GM23248 (cell line): ENCODE measurements at places on chromosomes 12 and 14. TPM values are rescaled to one million over a fixed set of nuclear protein-coding genes. Genes with fewer than 3 reads are reported as not detected.
A peak's percentile ranks its signal among the peaks of the same experiment; 100 is the strongest.

GRCh38 chr14:77880056-77880455, 80.1 kb downstream of the ADCK1 start:
- no peak for DNase-seq

DNA sequence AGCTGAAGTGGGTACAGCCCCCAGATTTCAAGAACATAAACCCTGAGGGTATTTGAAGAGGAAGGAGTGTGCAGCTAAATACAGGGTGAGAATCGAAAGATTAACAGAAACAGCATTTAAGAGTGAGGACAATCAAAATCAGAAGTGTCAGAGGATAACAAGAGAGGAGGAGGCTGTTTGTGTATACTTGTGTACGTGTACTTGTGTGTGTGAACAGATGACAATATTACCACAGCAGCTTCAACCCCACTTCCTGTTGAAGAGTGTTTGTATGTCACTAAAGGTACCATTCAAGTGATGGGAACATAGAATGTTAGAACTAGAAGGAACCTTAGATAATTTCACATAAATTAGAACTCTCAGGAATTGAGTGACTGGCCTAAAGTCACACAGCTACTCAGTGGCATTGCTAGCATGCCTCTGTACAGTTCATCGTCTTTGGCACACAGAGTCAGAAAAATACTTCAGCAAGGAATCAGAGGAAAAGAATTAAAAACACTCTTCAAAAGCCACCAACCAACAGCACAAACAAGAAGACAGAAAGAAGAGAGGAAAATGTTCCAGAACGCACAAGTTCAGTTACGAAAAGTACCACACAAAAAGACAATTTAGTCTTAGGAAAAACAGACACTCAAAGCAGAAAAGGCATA, 164.3 kb upstream of the BCL2L14 start:
- DNase-seq = peak; percentile 84

DNA sequence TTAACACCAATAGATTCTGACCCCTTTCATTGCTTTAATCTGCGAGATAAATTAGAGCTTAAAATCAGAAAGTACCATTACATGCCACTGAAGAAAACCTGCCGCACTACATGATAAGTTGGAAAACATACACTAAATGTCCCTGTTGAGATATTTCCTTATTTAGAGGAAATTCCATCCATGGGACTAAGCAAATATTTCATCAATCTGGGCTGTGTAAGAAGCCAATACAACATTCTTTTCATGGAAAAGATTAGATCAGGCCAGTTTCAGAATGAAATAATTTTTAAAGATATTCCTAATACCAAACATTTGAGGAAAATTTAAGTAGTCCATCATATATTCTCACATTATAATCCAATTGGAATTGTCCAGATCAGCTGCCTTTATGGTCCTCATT, 112.8 kb downstream of the LLPH start:
- no peak for DNase-seq

DNA sequence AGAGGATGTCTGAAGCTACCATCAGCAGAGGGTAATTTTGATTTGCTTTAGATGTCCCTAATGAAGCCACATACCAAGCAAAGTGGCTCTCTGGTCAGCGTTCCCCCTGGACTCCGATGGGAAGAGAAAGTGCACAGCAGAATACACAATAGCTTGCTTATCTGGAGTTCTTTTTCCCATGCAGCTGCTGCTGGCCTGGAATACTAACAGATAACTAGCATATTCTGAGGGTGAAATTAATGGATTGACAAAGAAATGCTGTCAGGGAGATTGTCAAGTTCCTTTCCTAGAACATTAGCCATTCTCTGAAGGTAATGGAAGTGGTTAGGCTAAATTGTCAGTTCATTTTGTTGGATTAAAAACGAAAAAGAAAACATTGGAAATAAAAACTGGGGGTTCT, 391.3 kb downstream of the FLRT2 start:
- no peak for DNase-seq

DNA sequence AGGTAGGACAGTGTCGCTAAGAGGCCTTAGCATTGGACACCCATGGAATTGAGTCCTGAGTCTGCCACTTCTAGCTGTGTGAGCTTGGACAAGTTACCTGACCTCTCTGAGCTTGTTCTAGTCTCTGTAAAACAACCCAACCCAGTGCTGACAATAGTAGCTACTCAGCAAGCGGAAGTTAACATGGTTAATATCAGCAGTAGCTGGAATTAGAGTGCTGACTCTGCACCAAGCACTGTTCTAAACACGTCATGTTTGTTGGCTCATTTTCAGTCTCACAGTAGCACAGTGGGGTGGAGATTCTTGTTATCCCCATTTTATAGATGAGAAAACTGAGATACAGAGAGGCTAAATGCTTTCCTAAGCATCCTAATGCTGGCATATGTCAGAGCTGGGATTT, 47.5 kb upstream of the RIN3 start:
- DNase-seq = no peak

GRCh38 chr14:61298824-61299223, 17.7 kb upstream of the TMEM30B start:
- DNase-seq = no peak

DNA sequence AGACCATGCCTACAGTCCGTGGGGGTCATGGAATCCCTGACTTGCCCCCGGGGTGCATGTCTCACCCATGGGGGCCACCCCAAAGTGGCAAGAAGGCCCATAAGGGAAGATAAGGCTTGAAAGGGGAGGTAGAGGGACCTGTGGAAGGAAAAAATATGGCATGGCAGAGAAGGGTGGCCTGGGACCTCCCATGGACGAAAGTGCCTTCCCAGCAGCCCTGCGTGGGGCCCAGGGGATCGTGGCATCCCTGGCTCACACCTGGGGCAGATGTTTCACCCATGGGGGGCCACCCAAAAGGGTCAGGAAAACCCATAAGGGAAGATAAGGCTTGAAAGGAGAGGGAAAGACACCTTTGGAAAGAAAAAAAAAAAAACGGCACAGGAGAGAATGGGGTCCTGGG, 264.6 kb downstream of the ALG10 start:
- DNase-seq = no peak

DNA sequence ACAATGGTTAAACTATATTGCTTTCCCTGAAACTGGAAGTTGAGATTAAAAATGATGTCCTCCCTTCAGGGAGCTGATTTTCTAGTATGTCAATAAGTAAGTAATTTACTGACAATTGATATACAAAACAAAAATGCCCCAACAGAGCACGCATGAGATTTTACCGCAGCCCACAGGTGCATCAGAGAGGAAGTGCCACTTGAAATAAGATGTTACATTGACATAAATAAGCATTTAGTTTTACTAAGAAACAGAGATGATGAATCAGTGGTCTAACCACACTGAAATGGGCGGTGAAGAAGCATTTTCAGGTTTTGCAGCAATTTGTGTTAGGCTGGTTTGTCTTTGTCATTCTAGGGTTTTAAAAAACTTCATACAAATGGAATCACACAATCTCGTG, 8.8 kb upstream of the CLECL1 start:
- no peak for DNase-seq

DNA sequence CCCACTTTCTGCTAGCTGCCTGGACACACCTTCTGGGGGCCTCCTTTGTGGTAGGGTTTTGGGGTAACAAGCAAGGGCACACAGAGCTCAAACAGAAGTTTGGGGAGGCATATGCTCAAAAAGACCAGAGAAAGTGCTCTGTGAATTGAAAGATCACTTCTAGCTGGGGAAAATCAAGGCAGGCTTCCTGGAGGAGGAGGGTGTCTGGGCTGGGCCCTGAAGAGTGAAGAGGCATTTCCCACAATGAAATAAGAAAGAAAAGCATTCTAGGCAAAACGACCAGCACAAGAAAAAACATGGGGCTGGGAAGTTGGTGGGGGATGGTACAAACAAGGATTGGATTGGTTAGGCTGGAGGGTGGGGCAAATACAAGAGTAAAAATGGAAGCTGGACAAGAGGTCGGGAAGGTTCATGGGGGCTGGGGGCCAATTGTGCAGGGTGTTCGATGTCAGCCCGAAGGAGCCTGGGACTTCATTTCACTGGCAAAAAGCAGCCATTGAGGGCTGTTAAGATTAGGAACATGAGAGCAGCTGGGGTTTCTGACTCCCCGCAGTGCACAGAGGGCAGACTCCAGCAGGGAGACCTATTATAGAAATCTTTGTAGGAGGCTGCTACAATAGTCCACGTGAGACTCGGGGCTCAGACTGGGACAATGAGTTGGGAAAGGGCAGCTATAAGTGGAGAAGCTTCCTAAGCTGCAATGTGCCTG, 51.5 kb upstream of the CMKLR1 start:
- no peak for DNase-seq

- peak; percentile 72 for DNase-seq
Observed at GRCh38 chr14:45135156-45135555, 574 bp upstream of the FANCM start.

GRCh38 chr12:78396538-78396937, 468.0 kb upstream of the SYT1 start:
- no peak for DNase-seq

Gene KRT83
- total RNA-seq = not detected in 2 replicates

Gene PLEKHD1
- total RNA-seq = not detected in 2 replicates

Gene SYT10
- not detected in 2 replicates for total RNA-seq

Gene TNFAIP2
- total RNA-seq = 45.0 and 51.8 TPM in 2 replicates

Gene HPD
- not detected in 2 replicates for total RNA-seq

Gene LIN7A
- total RNA-seq = 1.0 and 1.5 TPM in 2 replicates

Gene AQP6
- total RNA-seq = not detected in 2 replicates

Gene POLR3B
- total RNA-seq = 12.9 and 13.7 TPM in 2 replicates
